ENCODE measurements at places on chromosomes 16 and 17.

DNA sequence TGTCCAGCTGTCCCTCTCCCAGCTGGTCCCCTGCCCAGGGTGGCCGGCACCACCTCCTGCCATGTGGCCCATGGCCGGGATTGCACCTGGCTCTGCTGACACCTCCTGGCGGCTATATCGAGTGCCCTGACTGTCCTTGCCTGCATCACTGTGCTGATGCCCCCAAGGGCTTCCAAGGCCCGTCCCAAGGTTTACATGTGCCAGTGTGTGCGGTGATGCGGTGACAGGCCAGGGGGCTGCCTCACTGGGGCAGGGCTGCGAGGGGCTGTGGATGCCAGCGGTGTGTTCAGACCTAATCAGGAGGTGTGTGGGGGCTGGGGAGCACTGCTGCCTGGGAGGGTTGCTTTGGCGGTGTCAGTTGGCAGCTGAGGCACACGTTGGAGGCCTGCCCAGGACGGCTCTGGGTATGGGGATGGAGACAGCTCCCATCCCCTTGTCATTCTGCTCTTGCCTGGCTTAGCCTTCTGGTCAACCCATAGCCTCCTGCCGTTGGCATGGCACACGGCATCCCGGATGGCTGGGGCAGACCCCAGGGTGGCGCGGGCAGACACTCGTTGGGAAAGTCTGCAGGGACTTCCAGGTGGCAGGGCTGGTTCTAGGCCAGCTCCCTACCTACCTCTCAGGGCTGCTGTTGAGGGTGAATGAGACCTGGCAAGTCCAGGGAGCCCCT lies 5.5 kb downstream of the MAP2K3 start:
- DNase-seq, result no peak

GRCh38 chr16:56038564-56039098 lies 152.7 kb upstream of the GNAO1 start:
- no peak for DNase-seq

DNA sequence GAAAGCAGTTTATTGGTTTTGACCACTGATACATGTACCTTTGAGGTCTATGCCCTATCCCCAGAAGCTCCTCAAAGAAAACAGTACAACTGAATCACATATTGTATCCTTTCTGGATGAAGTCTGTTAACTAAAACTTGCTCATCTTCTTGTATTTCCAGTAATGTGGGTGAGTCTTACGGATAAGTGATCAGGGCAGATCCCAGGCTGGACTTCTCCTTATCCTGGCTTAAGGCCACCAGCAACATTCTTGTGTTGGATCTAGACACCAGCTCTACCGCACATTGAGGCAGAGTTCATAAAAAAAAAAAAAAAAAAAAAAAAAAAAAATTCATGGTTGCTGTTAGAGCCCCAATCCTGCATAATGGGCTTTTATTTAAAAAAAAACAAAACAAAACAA lies 536.7 kb upstream of the HSBP1 start:
- no peak for DNase-seq

DNA sequence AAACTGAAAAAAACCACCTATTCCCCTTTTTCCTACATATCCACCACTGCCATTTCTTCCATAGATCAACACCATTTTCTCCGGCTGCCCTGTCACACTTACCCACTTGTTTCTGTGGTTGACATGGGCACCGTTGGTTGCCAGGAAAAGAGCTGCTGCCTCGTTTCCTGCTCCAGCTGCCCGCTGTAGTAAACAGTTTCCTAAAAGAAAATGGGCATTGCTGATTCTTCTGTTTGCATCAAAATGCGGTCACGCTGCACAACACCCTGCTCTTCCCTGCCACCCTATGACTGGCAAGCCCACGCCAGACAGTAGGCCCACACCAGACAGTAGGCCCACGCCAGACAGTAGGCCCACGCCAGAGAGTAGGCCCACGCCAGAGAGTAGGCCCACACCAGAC lies 46.3 kb downstream of the CYB5D2 start:
- DNase-seq, result no peak

GRCh38 chr16:89135971-89136765 lies 35.4 kb upstream of the CDH15 start:
- DNase-seq, result no peak

DNA sequence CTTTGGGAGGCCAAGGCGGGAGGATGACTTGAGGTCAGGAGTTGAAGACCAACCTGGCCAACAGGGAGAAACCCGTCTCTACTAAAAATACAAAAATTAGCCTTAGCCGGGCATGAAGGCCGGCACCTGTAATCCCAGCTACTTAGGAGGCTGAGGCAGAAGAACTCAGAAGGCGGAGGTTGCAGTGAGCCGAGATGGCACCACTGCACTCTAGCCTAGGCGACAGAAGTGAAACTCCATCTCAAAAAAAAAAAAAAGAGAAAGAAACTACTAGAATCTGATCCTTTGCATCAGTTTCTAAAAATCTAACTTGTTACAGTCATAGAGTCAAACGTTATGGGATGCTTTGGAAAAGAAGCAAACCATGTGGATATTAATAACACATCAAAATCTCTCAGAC lies 1.6 kb upstream of the PECAM1 start:
- no peak for DNase-seq

DNA sequence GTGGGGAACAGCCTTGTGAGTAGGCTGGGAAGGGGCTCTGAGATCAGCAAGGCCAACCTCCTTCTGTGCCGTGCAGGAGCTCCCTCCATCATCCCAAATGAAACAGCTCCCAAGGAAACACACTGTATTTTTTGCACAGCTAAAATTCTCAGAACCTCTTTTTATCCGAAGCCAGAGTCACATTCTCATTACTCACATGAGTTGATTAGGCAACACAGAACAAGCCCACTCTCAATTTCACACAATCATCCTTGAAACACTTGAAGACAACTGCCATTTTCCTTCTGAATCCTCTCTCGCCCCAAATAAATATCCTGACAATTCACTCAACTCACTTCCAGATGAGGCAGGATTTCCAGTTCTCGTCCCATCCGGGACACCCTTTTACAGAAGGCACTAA lies 66.1 kb downstream of the MYO18A start:
- DNase-seq, result no peak

GRCh38 chr17:33438139-33438538 lies 145.0 kb upstream of the ASIC2 start:
- no peak for DNase-seq

- no peak for DNase-seq
Measured at GRCh38 chr17:7367083-7367482, 12.1 kb downstream of the TMEM95 start.

- no peak for DNase-seq
Measured at GRCh38 chr16:13684819-13685563, 235.0 kb upstream of the ERCC4 start.

DNA sequence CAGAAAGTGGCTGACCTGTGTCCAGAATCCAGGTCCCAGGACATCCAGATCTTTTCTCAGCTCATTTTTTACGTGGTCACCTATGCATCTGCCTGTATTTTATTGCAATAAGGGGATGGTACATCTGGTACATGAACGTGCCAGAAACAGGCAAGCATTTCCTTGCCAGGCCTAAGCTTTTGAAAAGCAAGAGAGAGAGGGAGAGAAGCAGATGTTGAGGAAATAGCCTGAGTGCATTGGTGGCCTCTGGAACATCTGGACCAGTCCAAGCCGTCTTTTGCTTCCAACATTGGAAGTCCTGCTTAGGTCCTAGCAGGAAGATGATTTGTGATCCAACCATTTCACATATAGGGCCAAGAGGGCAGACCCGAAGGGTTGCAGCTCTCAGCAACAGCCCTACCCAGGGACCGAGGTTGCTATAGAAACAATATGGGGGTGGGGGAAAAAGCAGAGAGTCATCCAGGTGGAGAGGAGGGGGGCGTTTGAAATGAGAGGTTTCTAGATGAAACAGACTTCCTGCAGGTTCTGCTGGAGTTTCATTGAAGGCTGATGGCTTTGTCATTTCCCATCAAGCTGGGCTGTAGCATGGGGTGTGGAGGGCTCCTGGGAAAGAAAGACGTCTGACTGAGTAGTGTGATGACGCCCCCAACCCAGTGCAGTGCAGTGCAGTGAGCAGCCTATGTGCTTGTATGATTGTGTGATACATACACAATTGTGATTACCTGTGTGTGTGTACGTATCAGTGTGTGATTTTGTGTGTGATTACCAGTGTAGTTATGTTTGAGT lies 61.6 kb downstream of the SHISA6 start:
- no peak for DNase-seq

GRCh38 chr16:12587646-12588277 lies 215.9 kb downstream of the CPPED1 start:
- DNase-seq, result no peak

DNA sequence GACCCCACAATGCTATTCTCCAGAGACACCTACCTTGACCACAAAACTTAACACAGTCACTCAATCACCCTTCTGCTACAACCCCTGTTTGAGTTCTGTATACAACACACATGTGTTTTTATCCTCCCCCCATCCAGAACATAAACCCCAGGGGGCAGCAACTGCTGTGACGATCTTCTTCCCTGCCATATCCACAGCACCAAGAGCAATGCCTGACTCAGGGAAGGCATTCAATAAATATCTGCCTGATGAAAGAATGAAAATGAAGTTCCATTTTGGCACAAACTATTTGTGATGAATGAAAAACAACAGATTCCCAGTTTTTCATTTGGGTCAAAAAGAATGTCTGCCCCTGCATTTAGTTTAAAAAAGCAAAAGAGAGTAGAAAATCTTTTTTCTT lies 27.0 kb downstream of the ASIC2 start:
- no peak for DNase-seq

DNA sequence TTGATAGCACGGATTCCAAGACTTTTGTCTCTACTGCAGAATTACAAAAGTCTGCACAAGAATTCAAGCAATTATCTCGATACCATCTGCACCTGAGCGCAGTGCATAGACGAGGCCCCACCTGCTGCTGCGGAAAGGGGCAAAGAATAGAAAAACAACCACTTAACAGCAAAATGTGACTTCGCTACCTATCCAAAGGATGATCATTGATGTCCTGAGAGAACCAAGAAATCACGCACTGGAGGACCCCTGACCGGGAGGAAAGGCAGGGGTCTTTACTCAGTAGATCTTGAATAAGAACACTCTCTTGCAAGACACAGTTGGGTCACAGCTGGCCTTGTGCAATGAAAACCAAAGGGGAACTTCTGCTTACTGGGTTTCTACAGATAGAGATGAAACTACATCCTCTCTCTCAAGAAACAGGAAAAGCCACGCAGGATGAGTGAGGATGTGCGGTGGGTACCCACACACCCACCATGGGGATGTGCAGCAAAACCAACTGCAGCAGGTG lies 147.4 kb upstream of the RPH3AL start:
- DNase-seq, result no peak

DNA sequence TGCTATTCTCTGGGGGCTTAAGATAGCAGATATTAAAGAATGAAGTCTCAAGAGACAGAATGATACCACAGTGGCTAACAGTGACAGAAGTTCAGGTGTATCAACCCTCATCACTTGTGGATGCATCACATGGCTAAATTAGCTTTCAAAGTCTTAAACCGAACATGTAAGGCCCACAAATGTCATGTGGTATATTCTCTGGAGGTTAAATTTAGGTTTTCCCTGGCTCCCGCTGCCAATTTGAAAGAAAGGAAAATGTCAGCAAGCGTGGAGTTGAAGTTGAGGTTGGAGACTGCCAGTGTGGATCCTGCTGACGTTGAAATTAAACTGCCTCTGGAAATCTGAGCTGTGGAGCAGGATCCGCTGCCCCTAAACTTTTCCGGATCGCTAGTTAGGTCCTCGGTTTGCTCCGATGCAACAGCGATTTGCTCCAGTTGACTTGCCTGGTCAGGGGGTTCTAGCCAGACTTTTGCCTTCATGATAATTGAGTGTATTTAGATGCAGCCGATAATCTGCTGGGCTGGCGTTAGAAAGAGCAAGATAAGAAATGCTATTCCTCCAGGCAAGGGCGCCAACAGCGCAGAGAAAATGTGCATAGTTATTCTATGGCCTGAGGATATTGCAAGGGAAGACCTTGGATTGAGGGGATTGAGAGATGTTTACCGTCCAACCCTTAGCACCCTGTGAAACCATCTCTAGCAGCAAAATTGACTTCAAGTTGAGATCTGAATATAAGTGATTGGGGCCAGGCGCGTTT lies 443.9 kb downstream of the TMEM114 start:
- DNase-seq, result no peak

DNA sequence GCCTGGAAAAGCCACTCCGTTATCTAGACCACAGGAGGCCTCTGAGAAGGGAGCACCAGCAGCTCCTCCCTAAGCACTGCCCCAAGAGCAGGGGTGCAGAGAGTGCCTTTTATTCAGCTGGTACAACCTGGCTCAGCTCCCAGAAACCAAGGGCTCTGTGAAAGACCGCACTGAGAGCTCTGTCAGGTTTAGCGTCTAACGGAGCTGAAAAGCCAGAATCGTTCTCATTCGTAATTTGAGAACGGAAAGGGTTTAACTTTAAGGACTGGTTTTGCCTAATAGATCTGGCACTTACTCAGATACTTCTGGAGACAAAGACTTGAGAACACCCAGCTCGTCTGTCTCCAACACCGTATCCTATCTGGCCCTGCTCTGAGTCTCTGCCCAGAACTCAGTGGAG lies 13.5 kb downstream of the MPG start:
- DNase-seq, result no peak

- no peak for DNase-seq
Measured at GRCh38 chr16:78800523-78800922, 701.1 kb downstream of the WWOX start.

- DNase-seq, result no peak
Measured at GRCh38 chr16:4641306-4641687, 16.7 kb downstream of the MGRN1 start.

DNA sequence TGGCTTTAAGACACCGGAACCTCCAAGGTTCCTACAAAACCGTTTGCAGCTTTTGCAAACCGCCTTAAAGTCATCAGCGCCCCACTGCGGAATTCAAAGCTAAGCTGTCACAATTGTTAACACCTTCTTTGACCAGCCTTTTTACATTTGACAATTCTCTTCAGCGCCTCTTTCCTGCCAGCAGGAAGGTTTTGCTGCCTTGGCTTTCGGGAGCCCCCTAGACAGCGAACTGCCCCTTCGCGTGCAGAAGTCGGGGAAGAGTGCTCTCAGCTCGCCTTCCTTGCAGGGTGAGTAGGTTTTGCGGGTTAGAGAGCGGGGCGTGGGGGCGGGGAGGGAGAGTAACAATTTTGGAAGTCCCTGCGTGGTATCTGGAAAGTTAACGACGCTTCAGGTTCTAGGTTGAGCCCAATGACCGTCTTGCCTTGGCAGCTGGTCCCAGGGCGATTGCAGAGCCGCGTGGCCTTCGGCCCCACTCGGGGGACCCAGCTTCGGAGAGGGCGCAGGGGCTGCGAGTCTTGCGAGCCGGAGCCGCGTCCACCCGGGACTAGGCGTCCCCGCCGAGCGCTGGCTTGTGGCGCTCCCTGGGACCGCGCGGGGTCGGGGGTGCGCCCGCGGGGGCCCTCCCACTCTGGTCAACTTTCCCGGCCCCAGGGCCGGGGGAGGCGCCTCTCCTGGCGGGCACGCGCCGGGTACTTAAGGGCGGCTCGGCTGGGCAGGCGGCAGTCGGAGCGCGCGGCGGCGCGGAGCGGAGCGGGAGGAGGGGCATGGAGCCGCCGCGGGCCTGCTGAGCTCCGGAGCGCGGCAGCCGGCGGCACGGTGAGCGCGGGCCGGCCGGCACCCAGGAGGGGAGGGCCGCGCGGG lies at the start of gene HAS3:
TSS of gene HAS3 (plus strand) at position 153 of the 861 bp plus-strand sequence. CDS start 3,743 bp downstream, outside the sequence.
- no peak for DNase-seq
